ENCODE measurements at places on chromosomes 5 and 9.

DNA sequence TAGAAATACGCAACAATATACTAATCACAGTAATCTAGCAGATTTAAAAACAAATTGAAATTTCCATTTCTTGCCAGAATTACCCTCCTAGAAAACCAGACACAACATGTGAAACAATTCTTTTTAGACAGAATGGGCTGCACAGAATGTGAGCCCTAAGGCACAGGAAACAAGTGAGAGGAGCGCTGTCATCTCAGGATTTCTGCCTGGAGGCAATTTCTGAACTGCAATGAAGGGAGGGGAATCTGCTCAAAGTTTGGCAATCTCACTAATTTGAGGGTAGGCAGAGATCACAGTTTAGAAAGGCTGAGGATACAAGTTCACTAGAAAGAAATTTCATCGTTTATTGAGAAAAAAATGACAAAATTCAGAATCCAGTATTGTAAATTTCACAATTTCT is 70.3 kb downstream of the INIP start:
- DNase-seq = no peak

DNA sequence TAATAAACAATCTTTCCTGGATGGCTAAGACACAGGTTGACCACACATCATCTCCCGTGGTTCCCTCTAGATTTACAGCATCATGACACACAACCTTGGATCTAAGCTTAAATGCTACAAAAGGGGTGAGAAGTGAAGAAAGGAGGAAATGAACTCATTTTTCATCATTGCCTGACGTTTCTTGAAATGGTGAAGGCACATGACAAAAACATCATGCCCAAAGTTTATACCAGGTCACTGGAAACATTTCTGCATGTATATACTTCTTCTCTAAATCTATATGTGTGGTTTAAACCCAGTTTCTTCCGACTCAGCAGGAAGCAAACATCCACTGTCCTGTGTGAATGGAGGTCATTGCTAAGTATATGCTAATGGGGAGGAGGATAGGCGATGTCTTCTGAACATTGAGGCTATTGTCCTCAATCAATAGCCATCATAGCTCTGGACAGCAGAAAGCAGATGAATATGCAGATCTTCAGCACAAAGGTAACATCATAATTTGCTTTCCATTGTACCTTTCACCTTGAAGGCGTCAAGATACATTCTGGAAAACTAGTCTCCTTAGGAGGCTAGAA is 137.4 kb downstream of the MED27 start:
- DNase-seq = no peak

GRCh38 chr5:132797651-132798050 is 15.5 kb upstream of the SOWAHA start:
- DNase-seq = no peak

DNA sequence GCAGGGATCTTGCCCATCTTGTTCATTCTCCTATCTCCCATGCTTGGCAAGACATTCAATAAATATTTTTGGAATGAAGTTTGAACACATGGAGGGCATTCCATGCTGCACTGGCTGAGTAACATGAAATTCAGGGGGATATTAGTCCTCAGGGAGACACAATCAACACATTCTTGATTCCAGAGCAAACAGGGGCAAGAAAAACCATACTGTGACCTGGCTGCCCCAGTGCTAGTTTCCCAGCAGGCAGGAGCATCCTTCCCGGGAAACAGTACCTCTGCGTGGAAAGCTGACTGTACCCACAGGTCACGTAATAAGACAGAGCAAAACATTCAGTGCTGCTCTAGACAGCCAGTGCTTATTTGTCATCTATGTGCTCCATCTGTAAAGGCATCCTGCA is 66.3 kb upstream of the SPOCK1 start:
- DNase-seq = no peak

GRCh38 chr9:33135470-33135958 is 31.6 kb downstream of the B4GALT1 start:
- DNase-seq = no peak

GRCh38 chr9:137550231-137550621 is at the start of gene PNPLA7:
Gene PNPLA7 (minus strand): TSS chr9:137550402. CDS start chr9:137550197, 205 bp downstream.
- DNase-seq = peak; percentile 46

- no peak for DNase-seq
These were observed 165.8 kb downstream of the MELK start for GRCh38 chr9:36738318-36738976.

GRCh38 chr5:157362982-157363381 is 97.0 kb upstream of the NIPAL4 start:
- no peak for DNase-seq

GRCh38 chr9:15743512-15743911 is 190.7 kb downstream of the CCDC171 start:
- DNase-seq = no peak

- DNase-seq = no peak
These were observed 92.2 kb downstream of the KLF4 start for GRCh38 chr9:107397076-107398044.

DNA sequence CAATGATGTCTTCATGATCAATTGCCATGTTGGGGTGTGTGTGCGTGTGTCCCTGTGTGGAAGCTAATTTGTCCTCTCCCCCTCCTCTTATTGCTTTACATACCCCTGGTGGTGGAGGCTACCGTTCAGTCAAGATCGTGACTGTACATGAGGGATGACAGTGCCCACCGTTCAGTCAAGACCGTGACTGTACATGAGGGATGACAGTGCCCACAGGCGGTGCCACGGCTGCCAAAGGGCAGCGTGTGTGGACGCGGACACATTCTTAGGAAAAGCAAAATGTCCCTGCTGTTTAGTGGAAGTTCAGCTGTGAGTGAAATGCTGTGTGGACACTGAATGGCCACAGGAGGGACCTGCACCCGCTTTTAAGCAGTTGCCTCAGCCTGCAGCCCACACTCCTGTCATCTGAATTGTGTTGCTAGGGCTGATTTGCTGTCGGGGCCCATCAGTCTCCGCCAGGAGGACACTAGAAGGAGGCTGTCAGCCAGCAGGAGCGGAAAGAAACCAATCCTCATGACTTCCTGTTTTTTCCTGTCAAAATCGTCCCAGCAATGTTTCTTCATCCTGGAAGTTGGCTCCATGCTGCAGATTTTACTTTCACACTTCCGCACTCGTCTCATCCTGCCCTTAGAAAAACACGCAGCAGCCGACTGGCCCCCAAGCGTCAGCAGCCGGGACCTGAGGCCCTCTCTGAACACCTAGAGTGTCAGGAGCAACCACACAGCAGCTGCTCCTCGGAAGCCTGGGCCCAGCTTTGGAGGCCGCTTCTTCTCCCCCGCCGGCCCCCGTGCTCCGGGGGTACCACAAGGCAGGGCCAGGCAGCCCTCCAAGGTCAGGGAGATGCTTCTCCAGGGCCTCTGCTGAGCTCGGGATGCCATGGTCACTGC is 9.1 kb downstream of the OR2V1 start:
- DNase-seq = no peak

GRCh38 chr5:99646011-99646647 is 717.3 kb upstream of the CHD1 start:
- no peak for DNase-seq

GRCh38 chr5:15595929-15596328 is 95.9 kb downstream of the FBXL7 start:
- no peak for DNase-seq

- no peak for DNase-seq
These were observed 762.8 kb upstream of the GRAMD2B start for GRCh38 chr5:125660231-125660895.

- DNase-seq = no peak
These were observed 66.2 kb downstream of the ARHGEF28 start for GRCh38 chr5:73692166-73692640.

DNA sequence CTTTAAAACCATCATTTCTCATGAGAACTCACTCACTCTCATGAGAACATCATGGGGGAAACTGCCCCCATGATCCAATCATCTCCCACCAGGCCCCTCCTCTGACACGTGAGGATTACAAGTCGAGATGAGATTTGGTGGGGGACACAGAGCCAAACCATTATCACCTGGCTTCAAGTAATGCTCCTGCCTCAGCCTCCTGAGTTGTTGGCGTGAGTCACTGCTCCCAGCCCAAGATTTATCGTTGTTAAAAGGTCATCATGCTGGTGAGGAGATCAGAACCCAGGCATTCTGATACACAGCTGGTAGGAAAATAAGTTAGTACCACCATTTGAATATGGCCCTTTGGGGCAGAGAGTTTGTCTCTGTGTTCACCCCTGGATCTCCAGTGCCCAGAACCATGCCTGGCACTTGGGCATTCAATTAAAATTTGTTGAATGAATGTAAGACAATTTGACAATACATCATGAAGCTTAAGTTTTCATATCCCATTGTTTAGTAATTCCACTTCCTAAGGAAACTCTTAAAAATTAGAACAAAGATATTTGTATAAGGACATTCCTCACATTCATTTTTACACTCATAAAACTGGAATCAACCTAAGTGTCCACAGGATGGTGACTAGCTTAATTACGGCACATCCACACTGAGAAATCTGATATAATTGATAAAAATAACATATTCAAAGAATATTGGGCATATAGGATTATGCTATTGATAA is 58.0 kb upstream of the COL15A1 start:
- no peak for DNase-seq

DNA sequence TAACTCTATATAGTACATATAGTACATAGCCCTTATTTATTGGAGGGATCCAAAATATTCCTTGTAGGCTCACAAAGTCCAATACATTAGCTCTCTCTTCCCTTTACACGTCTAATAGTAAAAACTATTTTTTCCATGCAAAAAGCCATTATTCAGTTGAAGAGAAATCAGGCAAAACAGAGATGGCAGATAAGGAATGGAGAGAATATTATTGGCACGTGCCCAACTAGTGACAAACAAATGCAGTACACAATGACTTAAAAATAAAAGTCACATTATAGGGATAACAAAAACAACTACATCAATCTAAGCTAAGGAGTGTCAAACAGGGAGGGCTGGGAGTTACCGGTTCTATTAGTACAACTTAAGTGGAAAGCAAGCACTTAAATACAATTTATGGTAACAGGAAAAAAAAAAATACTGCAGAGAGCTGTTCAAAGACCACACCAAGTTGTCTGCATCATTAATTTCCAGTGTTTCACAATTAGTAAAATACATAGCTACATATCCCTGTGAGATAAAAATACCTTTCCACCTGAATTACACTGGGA is 4.1 kb upstream of the SCAI start:
- no peak for DNase-seq

- DNase-seq = no peak
These were observed 99.2 kb upstream of the C6 start for GRCh38 chr5:41312478-41313060.

- DNase-seq = no peak
These were observed at the start of gene GNAQ for GRCh38 chr9:78031444-78031892. Gene GNAQ (minus strand): TSS chr9:78031811. CDS start chr9:78031235, 576 bp downstream.

DNA sequence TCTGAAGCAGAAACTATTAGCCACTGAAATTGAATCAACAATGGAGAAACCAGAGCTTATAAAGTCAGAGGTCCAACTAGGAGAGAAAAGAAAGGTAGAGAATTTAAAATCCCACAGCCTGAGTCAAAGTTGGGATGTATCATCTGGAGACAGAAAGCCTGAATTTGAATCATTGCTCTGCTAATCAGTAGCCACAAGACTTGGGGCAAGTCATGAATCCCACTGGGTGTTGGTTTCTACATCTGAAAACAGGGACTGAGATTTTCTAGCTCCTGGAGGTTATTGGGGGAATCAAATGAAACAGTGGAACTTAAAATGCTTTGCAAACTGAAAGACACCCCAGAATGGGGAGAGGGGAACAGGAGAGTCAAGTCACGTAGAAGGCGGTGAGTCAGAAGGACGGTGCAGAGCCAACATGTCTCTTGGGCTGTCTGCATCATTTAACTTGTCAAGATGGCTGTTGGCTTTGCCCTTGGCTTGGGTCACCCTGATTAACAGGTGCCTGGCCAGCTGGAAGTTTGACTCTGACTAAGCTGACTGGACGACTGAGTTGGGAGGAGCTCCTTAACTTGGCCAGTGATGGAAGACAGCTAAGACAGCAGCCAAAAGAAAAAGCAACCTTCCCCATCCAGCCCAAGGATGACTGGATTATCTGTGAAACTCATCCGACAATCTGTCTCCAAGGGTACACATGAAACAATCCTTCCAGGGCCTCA is 60.6 kb upstream of the ADRA1B start:
- no peak for DNase-seq

GRCh38 chr9:29211003-29211579 is 1637.8 kb upstream of the C9orf72 start:
- no peak for DNase-seq

- no peak for DNase-seq
These were observed 5.1 kb downstream of the GRK6 start for GRCh38 chr5:177431317-177432142.

DNA sequence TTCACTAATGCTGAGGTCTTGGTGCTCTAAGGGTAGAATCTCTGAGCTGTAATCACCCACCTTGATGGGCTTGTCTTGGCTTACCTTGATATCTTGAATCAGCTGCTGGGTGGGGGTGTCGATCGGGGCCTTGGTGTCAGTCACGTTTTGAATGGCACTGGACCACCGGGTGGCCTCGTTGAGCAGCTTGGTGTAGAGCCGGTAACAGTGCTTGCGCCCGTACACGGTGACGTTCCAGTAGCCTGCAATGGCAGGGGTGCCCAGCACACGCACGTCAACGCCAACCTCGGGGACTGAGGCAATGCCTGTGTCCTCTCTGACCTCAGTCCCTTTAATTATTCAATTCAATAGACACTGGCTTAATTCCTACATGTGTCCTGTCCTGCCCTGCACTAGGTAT is 63.1 kb upstream of the RETREG1 start:
- DNase-seq = no peak

DNA sequence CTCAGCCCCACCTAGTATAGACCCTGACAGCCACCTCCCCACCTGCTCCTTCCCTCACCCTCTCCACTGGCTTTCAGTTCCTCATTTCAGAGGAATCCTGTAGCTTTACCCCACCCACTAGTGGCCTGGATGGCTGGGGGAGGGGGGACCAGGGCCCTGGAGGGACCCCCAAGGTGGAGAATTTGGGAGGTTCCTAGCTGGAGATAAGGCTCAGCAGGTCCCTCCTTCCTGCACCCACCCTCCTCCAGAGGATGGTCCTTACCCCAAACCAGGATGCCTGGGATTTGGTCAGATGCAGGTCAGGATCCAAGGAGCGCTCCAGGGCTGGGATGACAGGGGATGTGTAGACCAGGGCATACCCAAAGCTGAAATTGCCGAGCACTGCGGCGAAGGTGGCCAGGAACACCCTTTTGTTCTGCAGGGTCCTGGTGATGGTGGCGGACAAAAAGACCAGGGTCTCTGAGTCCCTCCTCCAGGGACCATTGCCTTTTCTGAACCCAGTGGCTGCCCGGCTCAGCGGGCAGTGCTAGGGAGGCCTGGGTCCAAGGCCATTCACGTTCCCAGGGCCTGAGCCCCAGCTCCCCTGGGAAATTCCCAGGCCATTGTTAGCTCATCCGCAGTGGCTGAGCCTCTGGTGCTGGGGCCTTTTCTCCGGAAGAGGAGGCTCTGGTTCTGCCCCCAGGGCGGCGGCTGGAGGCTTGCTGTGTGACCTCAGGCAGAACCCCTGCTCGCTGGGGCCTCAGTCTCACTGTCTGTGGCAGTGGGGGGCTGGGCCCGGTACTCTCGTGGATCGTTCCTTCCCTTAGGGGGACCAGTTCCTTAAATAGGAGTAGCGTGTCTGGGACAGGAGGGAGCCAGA is 678 bp downstream of the SLC2A6 start:
- no peak for DNase-seq
